Hematopoietic multipotent progenitor cell treated with erythropoietin and hydrocortisone succinate and interleukin-3 and kit ligand, for 8 days (in vitro differentiated cells): ENCODE measurements at places on chromosomes 5 and 9.

- no peak for DNase-seq
These were observed 205.7 kb downstream of the GAS1 start for GRCh38 chr9:86741311-86742208.

- no peak for DNase-seq
These were observed 100.2 kb upstream of the RAI14 start for GRCh38 chr5:34555699-34556508.

GRCh38 chr9:73597771-73598170 lies 446.1 kb downstream of the ANXA1 start:
- DNase-seq: no peak

GRCh38 chr9:138075961-138076649 lies 198.5 kb downstream of the CACNA1B start:
- DNase-seq: no peak

DNA sequence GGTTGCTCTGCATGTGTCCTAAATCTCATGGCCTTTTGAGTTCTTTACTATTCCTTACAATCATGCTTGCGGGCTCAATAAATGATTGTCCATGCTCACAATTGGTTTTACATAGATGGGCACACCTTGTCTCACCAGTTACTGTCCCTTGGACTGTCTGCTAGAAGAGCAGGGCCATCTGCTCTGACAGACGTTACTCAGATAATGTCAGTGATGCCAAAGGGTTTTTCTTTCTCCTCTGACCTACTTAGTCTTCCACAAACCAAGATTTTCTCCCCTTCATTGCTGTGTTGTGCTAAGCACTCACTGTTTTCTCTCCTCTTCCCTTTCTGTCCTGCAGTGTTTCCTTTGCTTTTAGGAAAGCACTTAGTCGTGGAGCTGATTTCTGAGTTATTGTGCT lies 562.3 kb downstream of the KIF4B start:
- DNase-seq: no peak

- no peak for DNase-seq
These were observed 38.5 kb downstream of the SLC22A5 start for GRCh38 chr5:132407970-132408369.

GRCh38 chr9:114303571-114303970 lies 19.3 kb upstream of the ORM1 start:
- no peak for DNase-seq

DNA sequence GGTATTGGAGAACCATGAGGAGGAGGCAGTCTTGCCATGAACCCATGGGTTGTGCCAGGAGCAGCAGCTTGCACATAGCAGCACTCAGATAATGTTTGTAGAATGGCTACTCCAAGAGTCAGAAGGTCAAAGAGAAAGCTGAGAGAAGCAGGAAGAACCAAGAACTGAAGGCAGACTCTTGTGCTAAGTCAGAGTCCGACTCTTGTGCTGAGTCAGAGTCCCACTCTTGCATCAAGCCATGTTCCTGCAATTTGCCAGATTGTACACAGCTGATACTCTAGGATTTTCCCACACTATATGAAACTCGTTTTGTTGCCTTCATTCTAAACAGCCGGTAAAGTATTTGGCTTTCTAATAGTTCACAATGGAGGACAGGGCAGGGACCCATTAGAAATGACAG lies 26.2 kb upstream of the HSPA9 start:
- peak; percentile 68 for DNase-seq

DNA sequence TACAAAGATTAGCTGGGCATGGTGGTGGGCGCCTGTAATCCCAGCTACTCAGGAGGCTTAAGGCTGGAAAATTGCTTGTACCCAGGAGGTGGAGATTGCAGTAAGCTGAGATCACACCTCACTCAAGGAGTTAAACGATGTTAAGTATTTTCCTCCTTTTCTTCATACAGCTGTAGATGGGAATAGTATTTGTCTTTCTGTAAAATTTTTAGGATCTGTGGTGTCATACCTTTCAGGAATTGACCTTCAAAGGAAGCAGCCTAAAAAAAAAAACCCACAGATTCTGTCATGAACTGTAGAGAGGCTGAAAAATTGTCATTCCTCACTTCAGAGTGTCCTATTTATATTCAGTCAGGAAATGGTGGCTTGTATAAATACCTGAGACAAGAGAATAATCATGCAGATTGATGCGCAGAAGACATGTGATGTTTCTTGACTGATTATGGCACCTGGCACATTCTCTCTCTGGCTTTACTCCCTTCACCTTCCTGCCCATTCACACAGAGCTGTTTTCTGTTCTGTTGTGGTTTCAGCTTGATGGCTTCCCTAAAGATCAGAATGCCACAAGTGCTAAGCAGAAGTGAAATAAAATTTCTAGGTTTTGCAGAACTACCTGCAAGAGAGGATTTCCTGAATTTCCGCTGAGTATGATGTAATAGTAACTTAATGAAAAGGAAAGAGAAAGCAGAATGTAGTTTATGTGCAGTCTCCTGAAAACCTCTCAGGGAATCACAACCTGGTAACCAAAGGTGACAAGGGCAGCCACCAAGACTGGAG lies 3.8 kb downstream of the IFNA1 start:
- no peak for DNase-seq

- DNase-seq: no peak
These were observed 3.5 kb downstream of the LHX2 start for GRCh38 chr9:124014956-124015660.
